ENCODE measurements at places on chromosomes 5 and 9.
A peak's percentile ranks its signal among the peaks of the same experiment; 100 is the strongest.

DNA sequence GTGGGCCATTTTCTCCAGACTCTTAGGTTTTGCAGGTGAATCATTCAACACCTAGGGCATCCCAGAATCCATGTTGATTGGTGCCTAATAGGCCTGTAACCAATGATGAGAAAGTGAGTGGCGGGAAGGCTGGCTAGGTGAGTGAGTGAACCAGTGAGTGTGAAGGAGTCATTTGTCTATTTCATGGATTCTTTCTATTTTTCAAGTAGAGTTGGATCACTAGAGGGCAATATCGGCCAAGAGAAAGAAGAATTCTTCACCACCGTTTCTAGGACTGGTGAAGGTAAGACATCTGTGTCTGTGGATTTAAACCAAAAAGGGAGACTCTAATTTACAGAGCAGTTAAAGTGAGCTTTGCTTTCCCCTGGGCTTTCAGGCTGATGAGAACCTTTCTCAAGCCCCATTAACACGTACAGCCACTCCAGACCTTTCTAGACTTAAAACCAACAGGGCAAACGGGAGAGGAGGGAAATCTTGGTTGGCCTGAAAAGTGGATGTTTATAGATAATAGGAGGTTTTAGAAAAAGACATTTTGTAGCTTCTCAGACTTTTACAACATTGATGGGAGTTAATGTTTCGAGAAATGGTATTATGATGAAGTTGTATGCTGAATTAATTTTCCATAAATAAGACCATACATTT lies 114.3 kb upstream of the IL12B start:
- DNase-seq = peak; percentile 43

DNA sequence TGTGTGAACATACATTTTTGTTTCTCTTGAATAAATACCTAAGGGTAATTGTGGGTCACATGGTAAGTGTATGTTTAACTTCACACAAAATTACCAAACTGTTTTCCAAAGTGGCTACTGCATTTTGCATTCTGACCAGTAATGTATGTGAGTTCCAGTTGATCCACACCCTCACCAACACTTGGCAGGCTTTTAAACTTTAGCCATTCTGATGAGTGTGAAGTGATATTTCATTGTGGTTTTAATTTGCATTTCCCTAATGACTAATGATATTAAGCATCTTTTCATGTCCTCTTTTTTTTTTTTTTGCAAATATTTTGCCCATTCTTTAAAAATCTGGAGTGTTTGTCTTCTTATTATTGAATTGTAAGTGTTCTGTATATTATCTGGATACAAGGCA lies 53.5 kb upstream of the MAST4 start:
- DNase-seq = no peak

DNA sequence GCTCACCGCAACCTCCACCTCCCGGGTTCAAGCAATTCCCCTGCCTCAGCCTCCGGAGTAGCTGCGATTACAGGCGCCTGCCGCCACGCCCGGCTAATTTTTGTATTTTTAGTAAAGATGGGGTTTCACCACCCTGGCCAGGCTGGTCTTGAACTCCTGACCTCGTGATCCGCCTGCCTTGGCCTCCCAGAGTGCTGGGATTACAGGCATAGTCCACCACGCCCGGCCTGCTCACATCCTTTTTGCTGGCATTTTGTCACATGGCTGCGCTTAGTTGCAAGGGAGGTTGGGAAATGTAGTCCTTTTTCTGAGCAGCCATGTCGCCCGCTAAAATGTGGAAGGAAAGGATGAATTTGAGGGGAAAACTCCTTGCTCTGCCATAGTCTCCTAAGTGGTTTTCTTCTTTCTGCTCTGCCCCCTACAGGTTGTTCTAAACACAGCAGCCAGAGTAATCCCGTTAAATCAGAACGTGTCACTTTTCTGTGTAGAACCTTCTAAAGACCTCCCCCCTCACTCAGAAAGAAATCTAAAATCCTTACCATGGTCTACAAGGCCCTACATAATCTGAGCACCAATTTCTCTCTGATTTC lies 57.8 kb upstream of the HSPA9 start:
- peak; percentile 79 for DNase-seq

GRCh38 chr9:134381671-134382516 lies 55.6 kb downstream of the RXRA start:
- DNase-seq = no peak

DNA sequence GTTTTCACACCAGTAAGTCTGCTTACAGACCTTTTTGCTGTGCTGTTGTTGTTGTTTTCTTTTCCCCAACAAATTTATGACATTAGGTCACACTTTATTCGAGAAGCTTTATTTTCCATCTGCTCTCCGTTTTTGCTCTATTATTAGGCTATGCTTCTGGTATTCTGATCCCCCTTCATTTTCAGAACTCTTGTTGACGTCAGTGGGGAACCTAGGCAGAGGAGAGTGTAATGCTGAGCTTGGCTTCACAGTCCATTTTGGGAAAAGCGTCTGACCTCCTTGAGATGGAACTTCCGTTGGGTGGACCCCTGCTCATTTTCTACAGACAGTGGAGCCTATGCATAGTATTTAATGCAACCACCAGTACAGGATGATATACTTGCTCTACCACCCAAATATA lies 387.9 kb upstream of the MEF2C start:
- DNase-seq = no peak

- DNase-seq = no peak
These were observed 191.0 kb downstream of the PJA2 start for GRCh38 chr5:109218818-109219217.

- no peak for DNase-seq
These were observed 6.3 kb downstream of the CEP72 start for GRCh38 chr5:618450-618849.

GRCh38 chr9:2964470-2964869 lies 120.6 kb upstream of the PUM3 start:
- no peak for DNase-seq

DNA sequence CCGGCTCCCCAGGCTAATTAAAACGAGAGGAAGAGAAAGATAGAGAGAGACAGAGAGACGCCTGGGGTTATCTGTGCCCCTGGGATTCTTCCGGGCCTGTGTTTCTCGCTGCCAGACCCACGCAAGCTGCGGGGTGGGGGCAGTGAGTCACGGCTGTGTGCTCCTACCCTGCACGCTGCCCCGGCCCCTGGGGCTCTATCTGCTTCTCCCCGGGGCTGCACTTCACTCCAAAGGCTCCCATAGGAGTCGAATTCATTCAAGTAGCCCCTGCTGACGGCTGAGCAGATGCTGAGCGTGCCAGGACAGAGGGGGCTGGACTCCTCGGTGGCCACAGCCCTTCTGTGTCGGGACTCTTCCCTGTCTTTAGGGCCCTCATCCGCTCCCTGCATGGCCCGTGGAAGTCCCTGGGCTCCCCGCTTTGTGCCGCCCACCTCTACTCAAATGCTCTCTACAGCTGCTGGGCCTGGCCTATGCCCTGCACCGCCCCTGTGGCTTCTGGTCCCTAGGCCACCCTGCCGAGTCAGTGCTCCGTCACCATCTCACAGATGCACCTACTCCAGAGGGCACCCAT lies 22.8 kb downstream of the SARDH start:
- peak; percentile 93 for DNase-seq

GRCh38 chr5:171926311-171926710 lies 80.1 kb downstream of the FBXW11 start:
- no peak for DNase-seq

GRCh38 chr5:153256-153655 lies 38.0 kb upstream of the LRRC14B start:
- DNase-seq = peak; percentile 88

DNA sequence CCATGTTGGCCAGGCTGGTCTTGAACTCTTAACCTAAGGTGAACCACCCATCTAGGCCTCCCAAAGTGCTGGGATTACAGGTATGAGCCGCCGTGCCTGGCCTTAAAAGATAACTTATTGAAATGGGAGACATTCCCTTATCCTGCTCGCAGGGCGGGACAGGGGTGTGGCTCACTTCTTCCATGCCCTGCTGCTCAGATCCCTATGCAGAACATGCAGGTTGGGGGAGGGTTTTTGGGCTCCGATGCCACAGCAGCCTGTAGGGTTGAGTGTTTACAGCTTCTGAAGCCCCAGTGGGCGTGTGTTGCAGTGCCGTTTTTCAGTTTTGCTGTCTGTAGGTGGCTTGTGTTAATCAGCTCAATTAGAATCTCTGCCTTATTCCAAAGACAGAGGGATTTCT lies 108.0 kb upstream of the BRINP1 start:
- no peak for DNase-seq

GRCh38 chr9:108019821-108020220 lies 530.3 kb upstream of the KLF4 start:
- no peak for DNase-seq

GRCh38 chr5:43286623-43287022 lies 26.6 kb downstream of the HMGCS1 start:
- DNase-seq = no peak

GRCh38 chr5:79001471-79001870 lies 16.4 kb upstream of the ARSB start:
- DNase-seq = no peak

GRCh38 chr5:139985733-139986132 lies 57.4 kb downstream of the NRG2 start:
- DNase-seq = peak; percentile 96

DNA sequence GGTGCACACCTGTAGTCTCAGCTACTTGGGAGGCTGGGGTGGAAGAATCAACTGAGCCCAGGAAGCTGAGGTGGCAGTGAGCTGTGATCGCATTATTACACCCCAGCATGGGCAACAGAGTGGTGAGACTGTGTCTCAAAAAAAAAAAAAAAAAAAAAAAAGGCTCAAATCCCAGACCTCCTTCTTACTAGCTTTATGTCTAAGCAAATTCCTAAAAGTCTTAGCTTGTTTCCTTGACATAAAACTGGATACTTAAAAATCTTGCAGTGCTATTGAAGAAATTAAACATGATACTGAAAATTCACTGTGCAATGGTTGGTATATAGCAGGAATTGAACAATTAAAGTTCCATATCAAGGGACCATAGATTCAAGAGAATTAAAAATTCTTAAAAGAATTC lies 45.0 kb downstream of the PCDHGC5 start:
- DNase-seq = no peak

DNA sequence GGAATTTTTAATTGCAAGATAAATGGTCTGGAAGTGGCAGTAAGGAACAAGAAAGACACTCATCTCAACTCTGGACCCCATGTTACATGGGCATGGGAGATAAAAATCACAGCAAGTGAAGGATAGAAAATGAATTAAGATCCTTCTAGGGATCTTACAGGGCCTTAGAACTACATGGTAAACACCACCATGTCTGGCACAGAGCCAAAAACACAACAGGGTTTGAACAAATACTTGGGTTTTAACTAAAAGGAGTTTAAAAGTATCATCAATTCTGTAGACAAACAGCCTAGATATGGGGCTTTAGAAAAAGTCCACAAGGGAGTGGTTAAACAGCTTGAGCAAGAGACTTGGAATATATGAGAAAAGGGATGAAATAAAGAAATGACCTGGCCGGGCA lies 366.4 kb downstream of the ARL15 start:
- no peak for DNase-seq

DNA sequence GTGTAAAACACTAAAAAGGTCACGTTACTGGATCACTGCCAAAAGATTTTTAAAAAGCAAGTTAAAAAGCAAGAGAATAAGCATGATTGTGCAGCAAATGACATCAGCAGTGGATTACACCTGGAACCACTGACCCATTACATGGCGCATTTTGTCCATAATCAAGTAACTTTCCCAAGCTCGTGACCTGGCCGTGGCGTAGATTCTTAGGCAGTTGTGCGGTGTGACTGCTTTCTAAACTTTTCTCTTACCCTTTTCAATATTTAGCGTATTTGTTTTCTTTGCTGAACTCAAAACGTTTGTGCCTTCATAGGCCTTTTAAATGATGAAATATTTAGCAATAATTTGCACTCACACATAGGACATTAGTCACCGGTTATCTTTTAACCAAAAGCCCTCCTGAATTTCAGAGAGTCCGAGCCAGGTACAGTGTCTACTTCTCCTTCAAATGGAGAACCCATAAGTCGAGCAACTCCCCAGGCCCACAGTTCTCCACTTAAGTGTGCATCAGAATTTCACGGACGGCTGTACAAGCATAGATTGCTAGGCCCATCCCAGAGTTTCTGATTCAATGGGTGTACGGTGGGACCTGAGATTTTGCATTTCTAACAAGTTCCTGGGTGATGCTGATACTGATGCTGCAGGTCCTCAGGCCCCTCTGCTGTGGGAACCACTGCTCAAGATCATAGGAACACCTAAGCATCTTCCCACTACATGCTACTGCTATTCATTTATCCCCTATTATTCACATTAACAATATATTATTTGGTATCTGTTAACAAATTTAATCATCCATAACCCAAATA lies 144.4 kb downstream of the GLIS3 start:
- DNase-seq = no peak

DNA sequence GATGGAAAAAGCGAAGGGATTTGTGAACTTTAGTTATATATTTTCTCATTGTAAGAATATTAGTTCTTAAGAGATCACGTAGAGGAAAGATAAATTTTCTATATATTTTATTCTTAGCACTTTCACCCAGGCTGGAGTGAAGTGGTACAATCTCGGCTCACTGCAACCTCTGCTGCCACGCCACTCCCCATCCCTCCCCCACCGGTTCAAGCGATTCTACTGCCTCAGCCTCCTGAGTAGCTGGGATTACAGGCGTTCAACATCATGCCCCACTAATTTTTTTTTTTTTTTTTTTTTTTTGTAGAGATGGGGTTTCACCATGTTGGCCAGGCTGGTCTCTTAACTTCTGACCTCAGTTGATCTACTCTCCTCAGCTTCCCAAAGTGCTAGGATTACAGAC lies 42.6 kb downstream of the RAB24 start:
- DNase-seq = no peak

- peak; percentile 99 for DNase-seq
These were observed 25.7 kb downstream of the DPYSL3 start for GRCh38 chr5:147483961-147484707.

DNA sequence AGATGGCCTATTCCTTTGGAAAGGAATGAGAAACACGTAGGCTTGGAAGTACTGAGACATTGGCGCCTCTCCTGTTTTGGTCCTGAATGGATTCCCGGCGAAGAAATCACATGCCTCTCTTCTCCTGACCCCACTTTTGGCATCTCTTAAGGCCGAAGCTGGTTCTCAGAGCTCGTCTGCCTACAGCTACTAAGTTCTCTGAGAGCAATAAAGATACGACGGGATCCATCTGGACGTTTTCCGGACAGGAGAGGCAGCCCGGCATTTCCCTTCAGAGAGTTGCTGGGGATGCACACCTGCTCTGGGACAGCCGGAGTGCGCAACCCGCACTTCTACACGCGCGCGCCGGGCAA lies 336.8 kb upstream of the PUM3 start:
- no peak for DNase-seq

GRCh38 chr9:69785757-69786156 lies 25.9 kb upstream of the PTAR1 start:
- DNase-seq = peak; percentile 28

All from RPMI7951 (cell line).